Hematopoietic multipotent progenitor cell treated with erythropoietin and hydrocortisone succinate and interleukin-3 and kit ligand, for 17 days (in vitro differentiated cells): ENCODE measurements at places on chromosomes 6 and 20.

GRCh38 chr20:32433311-32434021 is 75.3 kb downstream of the ASXL1 start:
- no peak for DNase-seq

DNA sequence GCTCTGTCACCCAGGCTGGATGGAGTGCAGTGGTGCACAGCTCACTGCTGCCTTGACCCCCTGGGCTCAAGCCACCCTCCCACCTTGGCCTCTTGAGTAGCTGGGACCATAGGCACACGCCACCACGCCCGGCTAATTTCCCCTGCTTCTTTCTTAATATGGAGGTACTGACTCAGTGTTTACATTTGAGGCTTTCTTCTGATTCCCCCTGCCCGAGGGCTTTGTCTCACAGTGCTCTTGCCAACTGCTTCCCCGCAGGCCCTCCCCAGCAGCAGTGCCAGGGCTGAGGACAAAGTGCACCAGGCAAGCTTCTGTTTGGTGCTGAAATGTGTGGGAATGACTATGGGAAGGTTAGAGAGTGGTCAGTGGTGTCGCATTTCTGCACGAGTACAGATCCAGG is 34.8 kb downstream of the NR2E1 start:
- no peak for DNase-seq

DNA sequence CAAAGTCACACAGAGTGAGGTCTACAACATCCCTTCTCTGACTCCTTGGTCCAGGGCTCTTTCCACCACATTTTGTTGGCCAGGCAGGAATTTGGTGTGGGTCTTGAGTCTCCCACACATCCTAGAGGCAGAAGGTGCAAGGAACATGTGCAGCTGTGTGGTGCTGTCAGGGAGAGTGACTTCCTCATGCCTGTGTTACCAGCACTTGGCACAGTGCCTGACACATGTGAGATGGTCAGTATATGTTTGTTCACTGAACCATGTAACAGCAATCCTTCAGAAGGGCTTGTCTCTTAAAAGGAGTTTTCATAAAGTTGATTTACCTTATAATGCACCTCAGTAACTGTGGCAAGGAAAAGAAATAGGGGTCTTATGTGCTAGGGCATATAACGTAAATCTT is 168.5 kb downstream of the CDC5L start:
- no peak for DNase-seq

DNA sequence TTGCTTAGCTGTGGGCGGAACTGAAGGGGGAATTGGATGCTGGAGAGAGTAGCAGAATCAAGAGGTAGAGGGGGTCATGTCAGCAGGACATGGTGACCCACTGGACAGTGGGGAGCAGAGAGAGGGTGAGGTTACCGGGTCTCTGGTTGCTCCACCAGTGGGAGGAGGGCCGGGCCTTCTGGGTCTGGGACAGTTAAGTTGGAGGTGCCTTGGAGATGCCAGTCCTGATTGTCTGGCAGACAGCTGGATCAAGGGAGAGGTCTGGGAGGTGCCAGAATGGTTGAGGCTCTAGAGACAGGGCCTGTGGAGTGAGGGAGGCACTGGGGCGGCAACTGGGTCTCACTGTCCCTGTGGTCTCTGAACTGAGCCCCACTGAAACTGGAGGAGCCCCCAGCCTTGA is 24.6 kb downstream of the MANBAL start:
- no peak for DNase-seq

DNA sequence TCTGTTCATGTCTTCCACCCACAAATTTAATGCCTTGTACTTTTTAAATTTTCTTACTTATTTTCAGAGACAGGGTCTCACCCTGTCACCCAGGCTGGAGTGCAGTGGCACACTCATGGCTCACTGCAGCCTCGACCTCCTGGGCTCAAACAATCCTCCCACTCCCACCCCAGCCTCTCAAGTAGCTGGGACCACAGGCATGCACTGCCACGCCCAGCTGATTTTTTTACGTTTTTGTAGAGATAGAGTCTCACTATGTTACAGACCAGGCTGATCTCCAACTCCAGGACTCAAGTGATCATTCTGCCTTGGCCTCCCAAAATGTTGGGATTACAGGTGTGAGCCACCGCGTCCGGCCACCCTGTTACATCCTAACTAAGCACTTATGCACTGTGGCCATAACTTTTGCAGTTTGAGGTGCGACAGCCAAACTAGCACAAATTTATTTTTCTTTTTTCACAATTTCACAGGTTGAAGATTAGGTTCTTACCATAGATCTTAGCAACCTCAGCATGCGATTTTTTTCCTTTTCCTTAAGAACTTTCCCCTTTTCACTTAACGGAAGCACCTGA is 92.1 kb downstream of the EPB41L2 start:
- DNase-seq = no peak
